NCI-H2081 (cell line): ENCODE measurements at places on chromosomes 1 and 21.

GRCh38 chr1:8789314-8790214 is 27.9 kb downstream of the RERE start:
- no peak for DNase-seq

DNA sequence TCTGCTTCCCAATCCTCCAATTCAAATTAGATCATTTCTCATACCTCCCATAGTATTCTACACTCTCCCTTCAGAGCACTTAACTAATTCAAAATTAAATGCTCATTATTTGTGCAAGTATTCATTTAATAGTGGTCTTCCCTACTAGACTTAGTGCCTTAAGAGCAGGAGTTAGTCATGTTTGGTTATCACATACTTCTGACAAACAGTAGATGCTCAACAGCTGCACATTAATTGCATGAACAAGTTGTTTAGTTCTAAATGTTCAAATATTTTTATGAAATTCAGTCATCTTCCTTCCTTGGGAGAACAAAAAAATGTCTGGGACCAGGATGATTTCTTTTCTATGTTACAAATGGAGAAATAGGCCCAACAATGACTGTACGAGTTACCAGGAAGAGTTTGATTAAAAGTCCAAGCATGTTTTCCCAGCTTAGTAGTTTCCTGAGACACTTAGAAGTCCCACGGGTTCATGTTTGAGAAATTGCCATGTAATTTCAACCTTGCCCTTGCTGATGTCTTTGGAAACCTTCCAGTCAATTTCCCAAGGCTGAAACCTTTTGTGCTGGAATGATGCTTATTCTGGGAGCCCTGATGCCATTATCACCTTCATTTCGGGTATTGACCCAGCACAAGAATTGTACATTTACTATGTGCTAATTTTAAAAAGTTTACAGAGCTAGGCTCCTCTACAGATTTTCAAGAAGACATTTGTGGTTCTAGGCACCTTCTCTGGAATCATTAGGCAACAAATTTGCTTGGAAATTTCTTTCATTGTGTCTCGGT is 437.9 kb upstream of the PLXNA2 start:
- DNase-seq, result no peak

- DNase-seq, result no peak
Measured at GRCh38 chr21:42208036-42208435, 10.9 kb upstream of the ABCG1 start.

DNA sequence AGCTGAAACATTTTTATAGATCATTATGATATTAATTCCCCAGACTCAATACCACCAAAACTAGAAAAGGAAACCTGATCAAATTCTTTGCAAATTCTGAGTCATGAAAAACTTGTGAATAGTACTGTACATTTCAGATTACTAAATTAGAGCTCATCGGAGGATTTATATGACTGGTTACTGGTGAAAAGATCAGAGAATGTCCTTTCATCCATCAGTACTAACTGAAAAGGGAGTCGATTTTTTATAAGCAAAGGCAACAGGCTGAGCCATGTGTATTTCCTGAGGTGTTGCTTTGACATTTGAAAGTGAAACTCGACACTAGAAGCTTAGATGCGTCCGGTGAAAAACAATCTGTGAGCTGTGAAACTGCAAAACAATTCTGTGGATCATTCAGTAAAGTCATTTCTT is 155.7 kb downstream of the TNFSF18 start:
- no peak for DNase-seq

- DNase-seq, result no peak
Measured at GRCh38 chr1:151346082-151346768, 827 bp downstream of the RFX5 start.

DNA sequence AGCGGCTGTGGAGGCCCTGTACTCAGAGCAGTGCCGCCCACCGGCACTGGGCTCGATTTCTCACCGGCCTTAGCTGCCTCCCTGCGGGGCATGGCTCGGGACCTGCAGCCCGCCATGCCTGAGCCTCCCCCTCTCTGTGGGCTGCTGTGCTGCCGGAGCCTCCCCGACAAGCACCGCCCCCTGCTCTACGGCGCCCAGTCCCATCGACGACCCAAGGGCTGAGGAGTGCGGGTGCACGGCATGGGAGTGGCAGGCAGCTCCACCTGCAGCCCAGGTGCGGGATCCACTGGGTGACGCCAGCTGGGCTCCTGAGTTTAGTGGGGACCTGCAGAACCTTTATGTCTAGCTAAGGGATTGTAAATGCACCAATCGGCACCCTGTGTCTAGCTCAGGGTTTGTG is 5.2 kb upstream of the SOD1 start:
- DNase-seq, result no peak

- DNase-seq, result no peak
Measured at GRCh38 chr1:53862507-53862906, 24.4 kb upstream of the NDC1 start.

DNA sequence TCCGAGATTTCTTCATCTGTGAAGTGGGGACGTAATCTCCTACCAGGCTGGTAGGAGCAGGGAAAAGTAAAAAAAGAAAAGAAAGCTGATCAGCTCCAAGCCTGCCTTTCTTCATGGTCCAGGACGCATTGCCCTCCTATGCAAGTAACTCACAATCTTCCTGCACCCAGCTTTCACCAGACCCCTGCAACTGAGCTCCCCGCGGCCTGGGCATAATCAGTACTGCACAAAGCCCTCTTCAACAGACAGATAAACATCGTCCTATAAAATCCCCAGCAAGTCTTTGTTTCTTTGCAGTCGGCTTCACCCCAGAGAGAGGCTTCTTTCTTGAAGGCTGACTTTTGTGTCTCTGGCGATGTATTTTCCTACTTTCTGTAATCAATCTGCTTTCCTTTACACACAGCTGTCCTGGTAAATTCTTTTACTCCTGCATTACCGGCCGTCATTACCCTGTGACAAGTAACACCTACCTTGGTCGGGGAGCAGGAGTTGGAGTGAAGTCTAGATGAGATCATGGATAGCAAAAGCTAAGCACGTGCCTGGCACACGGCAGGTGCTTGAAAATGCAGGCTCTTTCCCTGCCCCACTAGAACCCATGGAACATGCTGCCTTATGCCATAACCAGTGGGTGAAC is 8.3 kb downstream of the PADI1 start:
- DNase-seq, result no peak

DNA sequence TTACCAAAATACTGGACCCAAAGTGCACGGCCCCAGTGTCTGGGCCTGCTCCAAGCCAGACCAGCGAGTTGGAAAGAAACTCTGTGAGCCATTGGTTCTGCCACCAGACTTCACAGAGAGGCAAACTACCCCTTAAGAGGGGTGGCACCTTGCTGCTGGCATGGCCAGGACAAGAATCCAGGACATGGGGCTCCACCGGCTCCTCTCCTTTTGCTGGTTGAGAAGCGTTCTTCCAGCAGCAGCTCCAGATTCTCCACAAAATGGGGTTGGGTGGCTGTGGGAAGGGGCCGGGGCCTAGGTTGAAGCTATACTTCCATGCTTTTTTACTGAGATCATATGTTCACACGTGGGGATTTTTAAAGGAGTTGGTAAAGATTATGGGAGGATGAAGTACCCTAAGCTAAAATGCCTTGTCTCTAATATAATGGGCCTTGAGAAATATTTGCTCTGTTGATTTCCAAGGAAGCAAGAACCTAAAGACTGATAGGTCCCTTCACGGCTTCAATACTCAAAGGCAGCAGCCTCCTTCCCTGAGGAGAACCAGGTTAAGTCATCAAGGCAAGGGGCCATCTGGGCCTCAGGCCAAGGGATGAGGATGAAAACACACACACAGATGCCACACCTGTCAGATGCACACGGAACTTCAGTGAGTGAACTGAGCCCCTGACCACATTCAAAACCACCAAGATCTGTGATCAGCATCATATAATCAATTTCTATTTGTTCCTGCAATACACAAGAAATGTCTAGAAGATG is 3.1 kb downstream of the C1orf198 start:
- no peak for DNase-seq

GRCh38 chr1:230081751-230082150 is 14.7 kb downstream of the GALNT2 start:
- no peak for DNase-seq

DNA sequence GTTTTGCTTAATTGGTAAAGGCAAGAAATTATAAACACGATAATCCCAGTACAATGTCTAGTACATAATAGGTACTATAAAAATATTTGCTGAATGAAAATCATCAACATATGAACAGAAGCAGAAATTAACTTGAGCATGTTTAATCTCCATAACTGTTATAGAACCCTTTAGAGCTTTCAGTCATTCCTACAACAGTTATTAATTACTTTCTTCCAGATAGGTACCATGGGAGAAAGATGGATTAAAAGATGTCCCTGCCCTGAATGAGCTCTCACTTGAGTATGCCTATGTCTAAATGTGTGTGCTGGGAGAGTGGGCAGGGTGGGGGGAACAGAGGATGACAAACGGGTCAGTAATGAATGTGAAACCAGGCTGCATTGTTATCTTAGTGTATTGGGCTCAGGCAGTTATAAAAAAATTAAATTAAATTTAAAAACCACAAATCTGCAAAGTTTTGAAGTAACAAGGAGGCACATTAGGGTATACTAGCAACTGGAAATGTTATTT is 2.4 kb downstream of the EPS15 start:
- no peak for DNase-seq

DNA sequence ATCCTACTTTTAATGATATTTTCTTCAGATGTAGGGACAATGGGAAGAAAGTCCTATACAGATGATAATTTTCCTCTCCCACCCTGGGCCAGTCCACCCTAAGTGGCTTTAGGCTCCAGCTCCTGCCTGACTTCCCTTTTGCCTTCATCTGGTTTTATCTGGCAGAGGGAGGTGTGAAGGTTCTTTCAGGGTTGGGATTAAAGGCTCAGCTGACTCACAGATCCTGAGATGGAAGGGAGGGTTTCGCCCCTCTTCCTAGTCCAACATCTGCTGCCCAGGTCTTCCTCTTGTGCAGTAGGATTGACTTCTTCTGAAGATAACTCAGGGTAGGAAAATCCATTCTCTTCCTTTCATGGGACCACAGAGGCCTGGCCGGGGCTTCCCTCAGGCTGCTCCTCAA is 362.4 kb upstream of the KAZN start:
- no peak for DNase-seq

- peak; percentile 60 for DNase-seq
Measured at GRCh38 chr21:42313501-42313969, 1.7 kb downstream of the TFF3 start.

GRCh38 chr1:161989786-161990185 is 33.9 kb downstream of the OLFML2B start:
- no peak for DNase-seq

DNA sequence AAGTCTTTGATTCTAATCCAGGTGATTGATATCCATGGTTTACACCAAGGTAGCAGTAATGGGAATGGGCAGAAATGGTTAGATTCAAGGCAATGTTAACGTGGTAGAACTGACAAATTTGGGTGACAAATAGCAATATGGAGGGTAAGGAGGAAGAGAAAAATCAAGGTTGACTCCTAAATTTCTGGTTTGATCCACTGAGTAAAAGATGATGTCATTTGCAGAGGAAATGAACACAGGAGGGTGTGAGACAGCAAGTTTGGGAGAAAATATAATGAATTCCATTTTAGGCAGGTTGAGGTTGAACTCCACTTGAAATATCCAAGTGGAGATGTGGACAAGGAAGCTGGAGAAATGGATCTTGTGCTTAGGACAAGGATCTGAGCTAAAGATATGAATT is 170.9 kb upstream of the CAMK1G start:
- DNase-seq, result no peak

DNA sequence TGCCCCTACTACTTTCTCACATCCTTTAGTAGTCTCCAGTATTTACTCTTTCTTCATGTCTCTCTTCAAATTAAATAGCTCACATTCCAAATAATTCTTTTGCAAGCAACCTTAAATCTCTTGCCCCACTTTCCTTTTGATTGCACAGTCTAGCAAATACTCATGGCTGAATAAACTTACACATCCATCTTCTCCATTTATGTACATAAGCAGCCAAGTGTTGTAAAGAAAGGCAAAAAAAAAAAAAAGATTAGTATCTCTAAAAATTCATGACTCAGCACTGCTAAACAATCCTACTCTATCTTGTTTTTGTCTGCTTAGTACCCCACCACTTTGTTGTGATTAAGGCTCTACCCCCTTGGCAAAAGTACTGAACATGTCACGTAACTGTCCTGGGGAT is 42.6 kb downstream of the F13B start:
- DNase-seq, result no peak
